ENCODE measurements at places on chromosomes 1 and 21.

- DNase-seq: no peak
Measured at GRCh38 chr1:155186794-155187455, 13.3 kb downstream of the TRIM46 start.

DNA sequence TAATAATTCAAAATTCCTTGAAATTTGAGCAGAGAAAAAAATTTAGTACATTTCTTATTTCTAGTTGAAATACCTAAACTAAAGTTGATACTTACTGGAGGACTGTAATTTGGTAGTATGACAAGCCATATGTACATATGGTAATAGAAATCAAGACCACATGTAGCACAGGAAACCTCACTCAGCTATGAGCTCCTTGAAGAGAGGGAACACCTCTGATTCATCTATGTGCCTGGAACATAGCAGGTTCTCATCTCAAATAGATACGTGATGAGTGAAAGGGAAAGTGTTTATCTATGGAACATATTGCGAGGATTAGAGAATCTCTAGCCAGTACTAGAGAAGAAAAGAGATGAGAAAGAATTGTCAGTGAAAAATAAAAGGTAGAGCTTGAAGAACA, 47.9 kb upstream of the GNG4 start:
- DNase-seq: no peak

- DNase-seq: no peak
Measured at GRCh38 chr1:74388855-74389254, 123.6 kb downstream of the LRRC53 start.

GRCh38 chr1:2644171-2644570, 11.4 kb upstream of the MMEL1 start:
- no peak for DNase-seq

GRCh38 chr1:63873751-63874150, 99.9 kb downstream of the ROR1 start:
- DNase-seq: no peak

DNA sequence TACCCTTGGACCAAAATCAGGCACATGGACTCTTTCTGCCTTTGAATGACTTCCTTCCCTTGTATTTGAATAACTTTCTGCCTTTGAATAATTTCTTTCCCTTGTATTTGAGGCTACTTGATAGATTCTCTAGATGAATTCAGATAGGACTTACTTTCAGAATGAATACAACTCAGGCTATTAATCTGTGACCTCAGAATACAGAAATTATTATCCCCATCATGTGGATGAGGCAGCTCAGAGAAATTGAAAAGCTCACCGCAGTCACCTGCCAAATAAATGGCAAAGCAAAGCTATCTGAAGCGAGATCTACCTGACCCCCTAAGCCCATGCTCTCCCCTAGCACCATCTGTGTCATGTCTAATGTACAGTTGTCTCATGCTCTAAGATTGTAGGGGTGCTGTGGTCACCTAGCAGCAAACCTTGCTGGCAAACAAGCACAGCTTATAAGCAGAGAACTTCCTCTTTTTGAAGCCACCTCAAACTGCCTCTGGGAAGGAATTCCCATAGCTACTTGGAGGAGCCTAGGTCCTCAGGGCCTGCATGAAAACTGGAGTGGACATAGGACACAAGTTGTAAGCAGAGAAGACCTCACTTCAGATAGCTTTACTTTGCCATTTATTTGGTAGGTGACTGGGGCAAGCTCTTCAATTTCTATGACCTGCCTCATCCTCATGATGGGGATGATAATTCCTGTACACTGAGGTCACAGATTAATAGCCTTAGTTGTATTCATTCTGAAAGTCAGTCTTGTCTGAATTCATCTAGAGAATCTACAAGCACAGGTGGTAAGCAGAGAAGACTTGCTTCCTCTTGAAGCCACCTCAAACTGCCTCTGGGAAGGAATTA, 66.1 kb downstream of the FASLG start:
- DNase-seq: no peak

- DNase-seq: no peak
Measured at GRCh38 chr1:236338096-236338495, 56.0 kb upstream of the EDARADD start.

DNA sequence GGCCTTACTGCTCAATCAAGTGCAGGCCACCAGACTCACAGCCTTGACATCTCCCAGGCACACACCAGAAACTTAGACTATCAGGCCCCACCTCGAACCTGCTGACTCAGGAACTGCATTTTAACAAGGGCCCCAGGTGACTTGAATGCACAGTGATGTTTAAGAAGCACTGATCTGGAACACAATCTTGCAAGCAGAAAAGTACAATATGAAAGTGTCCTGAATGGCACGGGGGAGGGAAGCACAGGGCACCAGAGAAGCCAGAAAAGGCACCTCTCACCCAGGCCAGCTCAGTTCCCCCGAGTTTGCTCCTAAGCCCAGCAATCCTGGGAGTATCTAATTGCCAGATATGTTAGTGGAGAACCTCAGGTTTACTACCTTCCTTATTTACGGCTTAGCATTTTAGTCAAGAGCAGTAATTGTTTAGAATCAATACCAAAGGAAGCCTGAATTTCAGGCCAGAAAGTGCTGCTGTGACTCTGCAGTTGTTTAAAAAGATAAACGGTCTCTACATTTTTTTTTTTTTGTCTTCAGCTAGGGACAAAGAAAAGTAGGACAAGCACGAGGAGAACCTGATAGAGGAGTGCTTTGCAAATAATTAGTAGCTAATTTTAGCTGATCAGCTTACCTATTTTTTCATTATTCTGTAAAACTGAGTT, 50.9 kb upstream of the CDC42BPA start:
- no peak for DNase-seq

- no peak for DNase-seq
Measured at GRCh38 chr1:82260051-82260450, 459.3 kb downstream of the ADGRL2 start.

GRCh38 chr1:207302618-207303393, 18.7 kb upstream of the CD55 start:
- no peak for DNase-seq

DNA sequence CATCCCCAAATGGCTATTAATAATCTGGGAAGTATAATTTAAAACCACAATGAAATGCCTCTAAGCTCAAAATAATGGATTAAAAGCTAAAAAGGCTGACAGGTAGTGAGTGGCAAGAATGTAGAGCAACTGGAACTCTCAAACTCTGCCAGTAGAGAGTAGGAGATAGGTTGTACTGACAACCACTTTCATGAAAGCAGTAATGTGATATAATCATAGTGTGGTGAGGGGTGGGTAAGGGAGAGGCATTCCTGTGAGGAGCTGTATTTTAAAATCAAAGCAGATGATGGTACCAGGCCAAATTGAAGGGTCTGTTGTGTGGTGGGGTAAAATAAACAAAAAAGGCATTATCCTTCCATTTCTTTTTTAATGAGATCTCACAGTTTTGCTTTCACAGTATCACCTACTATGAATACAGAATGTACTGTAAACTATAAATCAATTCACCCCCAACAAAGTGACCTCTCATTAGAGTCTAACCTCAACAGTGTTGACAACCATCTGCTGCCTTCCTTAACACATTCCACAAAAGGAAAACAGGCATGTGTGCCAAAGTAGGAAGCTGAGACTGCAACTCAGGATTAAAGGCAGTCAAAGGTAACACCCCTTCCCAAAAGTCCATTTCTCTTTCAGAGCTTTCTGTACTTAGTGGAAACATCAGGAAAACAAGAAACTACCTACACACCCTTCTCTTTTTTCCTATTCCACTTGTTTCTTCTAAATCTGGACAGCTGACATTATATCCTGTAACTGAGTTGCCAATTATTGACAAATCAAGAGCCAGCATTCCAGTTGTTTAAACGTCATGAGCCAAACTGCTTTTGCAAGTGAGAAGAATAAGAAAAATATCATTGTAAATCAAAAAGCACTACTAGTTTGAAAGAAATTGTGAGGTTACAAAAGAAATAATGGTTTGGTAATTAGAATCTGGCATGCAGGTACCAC, 130.8 kb downstream of the FAF1 start:
- no peak for DNase-seq

GRCh38 chr1:54751426-54751825, 12.9 kb downstream of the PARS2 start:
- no peak for DNase-seq

DNA sequence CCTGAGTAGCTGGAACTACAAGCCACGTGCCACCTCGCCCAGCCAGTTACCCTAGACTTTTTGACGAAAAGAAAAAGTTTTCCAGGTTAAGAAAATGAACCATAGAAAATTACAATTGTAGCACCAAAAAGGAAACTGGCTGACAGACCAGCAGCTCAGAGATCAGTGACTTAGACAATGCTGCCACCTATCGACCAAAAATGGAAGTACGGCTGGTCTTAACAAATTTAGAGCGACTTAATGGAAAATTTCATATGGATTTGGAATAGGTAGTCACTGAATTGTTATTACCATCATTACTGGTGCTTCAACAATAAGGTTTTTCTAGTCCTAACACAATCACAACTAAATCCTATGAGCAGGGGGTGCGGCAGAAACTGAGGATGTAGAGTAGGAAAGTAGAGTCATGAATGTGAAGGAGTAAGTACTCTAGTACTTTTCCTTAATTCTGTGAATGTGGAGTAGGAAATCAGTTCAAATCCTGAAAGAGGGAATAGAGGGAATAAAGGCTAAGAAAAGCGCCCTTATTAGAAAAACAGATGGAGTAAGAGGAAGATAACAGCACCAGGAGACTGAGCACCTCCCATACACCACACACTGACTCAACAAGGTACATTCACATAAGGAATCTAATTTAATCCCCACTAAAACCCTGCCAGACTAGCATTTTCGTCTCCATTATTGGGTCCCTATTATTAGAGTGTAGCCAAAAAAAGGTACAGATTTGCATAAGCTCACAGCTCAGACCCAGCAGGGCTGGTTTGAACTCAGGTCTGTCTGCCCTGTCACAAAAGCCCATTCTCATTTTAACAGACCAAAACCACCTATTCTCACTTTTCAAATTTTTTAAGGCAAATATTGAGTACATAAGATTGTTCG, 37.9 kb upstream of the MGST3 start:
- DNase-seq: peak; percentile 37

DNA sequence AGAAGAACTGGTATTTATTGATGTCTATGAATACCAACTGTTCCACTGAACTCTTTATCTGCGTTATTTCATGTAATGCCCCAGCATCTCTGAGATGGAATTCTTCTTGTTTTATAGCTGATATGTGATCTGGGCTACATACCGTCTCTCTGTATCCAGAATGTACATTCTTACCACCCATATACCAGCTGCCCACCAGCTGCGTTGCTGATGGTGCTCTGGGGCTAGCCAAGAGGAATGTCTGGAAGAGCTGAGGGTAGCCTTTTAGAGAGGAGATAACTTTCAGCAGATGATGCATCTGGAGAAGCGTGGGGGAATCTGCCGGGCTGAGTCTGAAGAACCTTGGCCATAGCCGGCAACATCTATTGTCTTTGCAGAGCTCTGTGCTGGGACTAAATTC, 137.5 kb downstream of the RYR2 start:
- no peak for DNase-seq

DNA sequence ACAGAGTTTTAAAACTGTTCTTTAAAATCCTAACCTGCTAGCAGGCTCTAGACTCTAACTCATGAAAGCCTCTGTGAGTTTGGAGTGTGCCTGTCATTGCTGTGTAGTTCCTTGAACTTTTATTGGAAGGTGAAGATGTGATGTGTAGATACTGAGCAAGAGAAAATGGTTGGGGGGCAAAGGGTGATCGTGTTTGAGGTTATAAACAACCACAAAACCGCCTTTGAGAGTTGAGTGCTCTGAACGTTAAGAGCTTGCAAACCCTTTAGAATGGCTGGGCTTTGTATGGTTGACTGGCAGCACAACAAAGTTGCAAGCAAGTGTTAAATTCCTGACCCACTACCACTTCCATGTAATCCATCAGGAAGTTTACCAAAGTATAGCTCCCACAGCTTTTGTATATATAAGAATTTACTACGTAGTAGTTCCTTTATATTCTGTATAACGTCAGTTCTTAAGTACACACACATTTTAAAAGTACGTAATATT, 19.6 kb downstream of the BACE2 start:
- DNase-seq: no peak

DNA sequence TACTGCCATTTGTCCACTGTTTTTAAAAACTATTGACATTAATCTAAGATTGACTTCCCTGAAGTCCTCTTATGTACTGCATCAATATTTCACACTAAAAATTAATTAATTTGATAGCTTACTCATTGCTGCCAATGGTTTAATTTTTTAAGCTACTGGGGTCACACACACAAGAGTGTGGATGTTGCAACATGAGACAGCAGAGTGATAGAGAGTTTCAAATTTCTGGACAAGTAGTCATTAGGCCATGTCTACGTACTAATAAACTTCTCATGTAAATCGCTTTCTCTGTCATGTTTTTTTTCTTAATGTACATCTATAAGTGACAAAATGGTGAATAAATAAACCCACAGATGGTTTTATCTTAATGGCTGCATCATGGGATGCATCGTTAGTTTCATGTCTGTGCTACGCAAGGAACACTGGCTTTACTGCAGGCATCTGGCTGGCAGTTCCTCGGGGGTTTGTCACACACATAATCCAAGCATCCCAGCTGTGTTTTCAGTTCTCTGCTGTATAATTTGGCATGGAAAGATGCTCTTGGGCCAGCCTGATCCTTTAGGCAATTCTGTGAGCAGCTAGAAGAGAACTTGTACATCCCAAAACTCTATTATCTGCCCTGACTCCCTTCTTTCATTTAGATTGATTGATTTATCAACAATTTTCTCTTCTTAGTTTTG, 16.4 kb upstream of the CHODL start:
- no peak for DNase-seq

DNA sequence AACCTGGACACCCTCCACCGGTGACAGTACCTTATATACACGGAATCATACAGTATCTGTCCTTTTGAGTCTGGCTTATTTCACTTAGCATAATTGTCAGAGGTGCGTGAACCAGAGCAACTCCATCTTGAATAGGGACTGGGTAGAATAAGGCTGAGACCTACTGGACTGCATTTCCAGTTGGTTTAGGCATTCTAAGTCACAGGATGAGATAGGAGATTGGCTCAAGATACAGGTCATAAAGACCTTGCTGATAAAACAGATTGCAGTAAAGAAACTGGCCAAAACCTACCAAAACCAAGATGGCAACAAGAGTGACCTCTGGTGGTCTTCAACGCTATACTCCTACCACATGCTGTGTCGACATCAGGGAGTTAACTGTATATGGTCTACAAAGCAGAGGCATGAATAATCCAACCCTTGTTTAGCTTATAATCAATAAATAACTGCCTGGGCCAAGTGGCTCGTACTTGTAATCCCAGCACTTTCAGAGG, 1.4 kb upstream of the FDPS start:
- no peak for DNase-seq

DNA sequence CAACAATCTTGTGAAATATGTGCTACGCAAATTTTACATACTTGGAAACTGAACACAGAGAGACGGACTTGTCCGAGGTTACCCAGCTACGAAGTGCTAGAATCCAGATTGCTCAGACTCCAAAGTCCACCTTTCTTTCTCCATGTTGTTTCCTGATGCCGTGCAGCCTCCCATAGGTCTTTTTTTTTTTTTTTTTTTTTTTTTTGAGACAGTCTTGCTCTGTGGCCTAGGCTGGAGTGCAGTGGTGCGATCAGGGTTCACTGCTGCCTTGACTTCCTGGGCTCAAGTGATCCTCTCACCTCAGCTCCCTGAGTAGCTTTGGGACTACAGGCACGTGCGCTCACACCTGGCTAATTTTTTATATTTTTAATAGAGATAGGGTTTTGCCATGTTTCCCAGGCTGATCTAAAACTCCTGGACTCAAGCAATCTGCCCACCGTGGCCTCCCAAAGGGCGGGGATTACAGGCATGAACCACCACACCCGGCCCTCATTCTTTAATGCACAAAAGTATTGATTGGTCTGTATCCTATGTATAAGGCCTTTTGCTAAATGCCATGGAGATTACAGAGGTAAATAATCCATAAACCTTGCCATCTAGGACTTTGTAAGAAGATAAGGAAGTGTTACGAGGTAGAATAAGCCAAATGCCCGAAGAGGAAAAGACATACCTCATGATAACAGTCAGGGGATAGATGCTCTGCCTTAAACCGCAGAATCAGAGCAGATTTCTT, 92.8 kb downstream of the C1orf21 start:
- no peak for DNase-seq
